ENCODE measurements at places on chromosomes 4 and X.

GRCh38 chr4:41712425-41712824, 36.1 kb downstream of the PHOX2B start:
- DNase-seq, result no peak

GRCh38 chrX:154351183-154352011, 23.0 kb downstream of the FLNA start:
- DNase-seq, result no peak

- no peak for DNase-seq
These were observed 282.2 kb upstream of the SLIT2 start for GRCh38 chr4:19969492-19969891.

DNA sequence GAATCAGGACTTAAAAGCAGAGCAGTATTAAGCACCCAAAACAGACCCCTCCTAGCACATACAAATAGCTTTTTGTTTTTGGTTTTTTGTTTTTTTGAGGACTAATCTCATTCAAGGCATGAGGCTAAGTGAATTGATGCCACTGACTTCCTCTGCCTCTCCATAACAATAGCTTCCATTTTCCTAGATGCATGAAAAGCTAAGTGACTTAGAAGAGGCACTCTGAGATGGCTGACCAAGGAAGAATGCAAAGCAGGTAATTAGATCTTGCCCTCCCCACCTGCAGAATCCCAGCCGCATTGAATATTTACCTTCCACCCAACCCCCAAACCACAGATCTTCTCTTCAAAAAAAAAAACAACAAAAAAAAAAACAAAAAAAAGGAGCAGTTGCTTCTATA, 7.4 kb upstream of the KDR start:
- no peak for DNase-seq

GRCh38 chr4:85656759-85657505, 182.0 kb downstream of the ARHGAP24 start:
- DNase-seq, result no peak

DNA sequence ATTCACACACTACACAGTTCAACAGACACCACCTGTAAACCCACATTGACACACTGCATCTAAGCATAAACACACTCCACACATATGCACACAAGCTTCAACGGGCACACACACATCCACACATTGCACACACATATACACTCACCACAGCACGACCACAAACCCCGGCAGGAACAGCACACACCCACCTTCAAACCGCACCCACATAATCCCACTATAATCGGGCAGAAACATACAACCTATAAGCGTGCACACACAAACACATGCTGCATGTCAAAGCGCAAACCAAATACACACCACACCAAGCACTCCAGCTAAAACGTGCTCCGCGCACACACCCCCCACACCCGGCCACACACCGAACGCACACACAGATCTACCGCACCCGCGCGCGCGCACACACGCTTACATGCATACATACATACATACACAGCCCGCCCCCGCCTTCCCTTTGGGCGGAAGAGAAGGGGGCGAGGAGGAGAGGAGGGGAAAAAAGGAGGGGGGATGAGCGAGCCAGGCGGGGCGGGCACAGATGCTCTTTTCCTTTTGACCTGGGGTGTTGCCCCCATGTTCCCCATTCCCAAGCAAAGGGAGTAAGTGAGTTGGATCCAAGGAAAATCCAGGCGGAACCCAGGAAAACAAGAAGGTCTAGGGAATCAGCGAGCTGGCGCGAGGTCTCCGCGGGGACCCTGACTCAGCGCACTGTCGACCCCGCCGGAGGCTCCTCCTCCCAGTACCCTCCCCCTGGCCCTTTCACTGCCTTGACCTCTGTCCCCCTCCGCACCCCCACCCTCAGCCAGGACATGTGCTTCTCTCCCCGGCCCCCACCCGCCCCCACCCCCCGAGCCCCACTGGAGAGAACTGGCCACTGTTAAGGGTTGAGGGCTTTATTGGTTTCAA, 9.9 kb downstream of the ARHGAP36 start:
- no peak for DNase-seq

DNA sequence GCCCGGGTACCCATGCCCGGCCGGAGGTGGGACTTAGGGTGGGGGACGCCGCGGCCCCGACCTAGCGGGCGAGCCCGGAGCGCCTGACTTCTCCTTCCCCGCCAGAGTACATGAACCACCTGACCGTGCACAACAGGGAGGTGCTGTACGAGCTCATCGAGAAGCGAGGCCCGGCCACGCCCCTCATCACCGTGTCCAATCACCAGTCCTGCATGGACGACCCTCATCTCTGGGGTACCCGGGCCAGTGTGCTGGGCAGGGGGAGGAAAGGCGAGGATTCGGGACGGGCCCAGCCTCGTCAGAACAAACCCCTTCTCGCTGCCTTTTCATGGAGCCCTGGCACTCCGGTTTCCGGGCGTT, 622 bp downstream of the TAFAZZIN start:
- DNase-seq, result no peak

- no peak for DNase-seq
These were observed 824 bp downstream of the LRPAP1 start for GRCh38 chr4:3531318-3531878.

GRCh38 chrX:108217876-108218275, 126.3 kb downstream of the ATG4A start:
- no peak for DNase-seq

All from HFF-Myc (cell line).